Nephron progenitor cell (in vitro differentiated cells): ENCODE measurements at places on chromosomes 11 and 22.

- H3K4me3 ChIP-seq, result no peak overlapping the region
- H3K4me1 ChIP-seq, result peaks cover 72% of the 10 kb centered on the region
- H3K27me3 ChIP-seq, result peaks cover 18% of the 10 kb centered on the region
- DNase-seq, result no peak
Observed at GRCh38 chr22:45211848-45212247, 28.8 kb downstream of the KIAA0930 start.

DNA sequence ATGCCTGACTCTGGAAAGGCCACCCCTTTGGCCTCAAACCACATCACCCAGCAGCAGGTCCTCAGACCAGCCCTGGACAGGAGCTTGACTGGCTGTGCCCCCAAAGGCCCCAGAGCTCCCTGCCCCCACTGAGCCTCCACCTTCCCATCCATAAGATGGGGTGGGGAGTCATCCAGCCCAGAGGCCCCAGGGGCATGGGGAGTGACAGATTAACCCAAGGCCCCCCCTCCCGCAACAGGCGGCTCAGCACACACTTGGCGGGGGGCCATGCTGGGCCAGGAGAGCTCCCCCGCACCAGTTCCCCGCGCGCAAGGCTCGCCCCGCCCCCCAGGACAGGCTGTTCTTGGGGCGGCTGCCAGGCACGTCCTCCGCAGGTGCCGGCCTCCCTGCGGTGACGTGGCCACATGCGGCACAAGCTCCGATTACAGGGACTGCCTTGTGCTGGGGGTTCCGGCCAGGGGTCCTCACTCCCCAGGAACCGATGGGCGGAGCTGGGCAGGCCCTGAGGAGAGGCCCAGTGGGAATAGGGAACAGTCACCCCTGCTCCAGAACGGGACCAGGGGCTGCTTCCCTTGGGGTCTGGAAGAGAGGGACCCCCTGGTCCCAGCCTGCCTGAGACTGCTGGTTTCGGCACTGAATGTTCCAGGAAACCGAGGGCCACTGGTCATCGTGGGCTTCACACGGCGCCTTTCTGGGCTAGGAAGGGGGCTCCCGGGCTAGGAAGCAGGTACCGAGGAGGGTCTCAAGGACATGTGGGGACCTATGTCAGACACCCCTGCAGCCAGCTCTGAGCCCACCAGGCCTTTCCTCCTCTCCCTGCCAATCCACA, 5.1 kb upstream of the CDKN1C start:
- H3K4me3 ChIP-seq, result no peak overlapping the region
- H3K36me3 ChIP-seq, result no peaks in the 10 kb centered on the region
- DNase-seq, result no peak
- H3K27ac ChIP-seq, result no peak overlapping the region
- H3K27me3 ChIP-seq, result peaks cover 18% of the 10 kb centered on the region

DNA sequence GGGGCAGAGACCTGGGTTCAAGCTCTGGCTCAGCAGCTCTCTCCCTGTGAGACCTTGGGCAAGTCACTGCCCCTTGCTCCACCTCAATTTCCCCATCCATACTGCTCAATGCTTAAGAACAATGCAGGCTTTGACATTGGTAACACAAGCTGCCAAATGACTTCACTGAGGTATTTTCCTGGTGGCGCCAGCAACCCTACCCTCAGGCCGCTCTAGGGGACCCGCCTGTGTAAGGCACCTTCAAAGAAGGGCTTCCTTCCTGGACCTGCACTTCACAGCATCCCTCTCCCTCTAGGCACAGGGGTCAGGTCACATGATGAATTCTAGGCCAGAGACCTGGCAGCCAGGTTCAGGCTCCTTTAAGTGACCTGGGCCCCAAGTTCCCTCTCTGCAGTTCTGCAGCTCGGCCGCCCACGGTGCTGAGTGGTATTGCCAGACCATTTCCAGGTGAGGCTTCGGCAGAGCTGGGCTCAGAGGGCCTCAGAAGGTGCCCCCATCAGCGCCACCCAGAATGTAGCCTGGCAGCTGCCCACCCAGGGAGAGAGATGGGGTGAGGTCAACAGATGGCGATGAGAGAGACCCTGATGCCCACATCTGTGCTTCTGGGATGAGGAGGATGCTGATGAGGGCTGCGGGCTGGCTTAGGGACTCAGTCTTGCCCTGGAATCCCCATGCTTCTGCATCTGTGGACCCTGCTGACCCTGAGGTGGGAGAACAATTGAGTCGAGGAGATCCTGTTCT, 4.5 kb downstream of the WNT11 start:
- H3K36me3 ChIP-seq, result no peaks in the 10 kb centered on the region
- peaks cover 66% of the 10 kb centered on the region for H3K27me3 ChIP-seq
- DNase-seq, result no peak
- no peak overlapping the region for H3K4me3 ChIP-seq
- peaks cover 24% of the 10 kb centered on the region for H3K4me1 ChIP-seq

GRCh38 chr11:71170624-71171423, 81.6 kb downstream of the SHANK2 start:
- DNase-seq, result no peak
- peaks cover 19% of the 10 kb centered on the region for H3K27me3 ChIP-seq
- no peaks in the 10 kb centered on the region for H3K36me3 ChIP-seq
- no peak overlapping the region for H3K27ac ChIP-seq
- H3K4me3 ChIP-seq, result no peak overlapping the region
- H3K4me1 ChIP-seq, result peaks cover 7% of the 10 kb centered on the region

- H3K27ac ChIP-seq, result no peak overlapping the region
- DNase-seq, result no peak
- H3K27me3 ChIP-seq, result peaks cover 16% of the 10 kb centered on the region
- peaks cover 15% of the 10 kb centered on the region for H3K4me1 ChIP-seq
- H3K4me3 ChIP-seq, result no peak overlapping the region
Observed at GRCh38 chr11:1129143-1129610, 28.6 kb upstream of the MUC5AC start.

GRCh38 chr11:84719935-84720577, 907.1 kb downstream of the DLG2 start:
- no peaks in the 10 kb centered on the region for H3K36me3 ChIP-seq
- H3K4me1 ChIP-seq, result peaks cover 7% of the 10 kb centered on the region
- peak; percentile 59 for DNase-seq
- H3K27me3 ChIP-seq, result peaks cover 39% of the 10 kb centered on the region
- peak overlapping the region; percentile 81 for H3K4me3 ChIP-seq
- no peak overlapping the region for H3K27ac ChIP-seq
